ENCODE measurements at places on chromosomes 16 and 17. TPM values are rescaled to one million over a fixed set of nuclear protein-coding genes. Genes with fewer than 3 reads are reported as not detected.
A peak's percentile ranks its signal among the peaks of the same experiment; 100 is the strongest.

DNA sequence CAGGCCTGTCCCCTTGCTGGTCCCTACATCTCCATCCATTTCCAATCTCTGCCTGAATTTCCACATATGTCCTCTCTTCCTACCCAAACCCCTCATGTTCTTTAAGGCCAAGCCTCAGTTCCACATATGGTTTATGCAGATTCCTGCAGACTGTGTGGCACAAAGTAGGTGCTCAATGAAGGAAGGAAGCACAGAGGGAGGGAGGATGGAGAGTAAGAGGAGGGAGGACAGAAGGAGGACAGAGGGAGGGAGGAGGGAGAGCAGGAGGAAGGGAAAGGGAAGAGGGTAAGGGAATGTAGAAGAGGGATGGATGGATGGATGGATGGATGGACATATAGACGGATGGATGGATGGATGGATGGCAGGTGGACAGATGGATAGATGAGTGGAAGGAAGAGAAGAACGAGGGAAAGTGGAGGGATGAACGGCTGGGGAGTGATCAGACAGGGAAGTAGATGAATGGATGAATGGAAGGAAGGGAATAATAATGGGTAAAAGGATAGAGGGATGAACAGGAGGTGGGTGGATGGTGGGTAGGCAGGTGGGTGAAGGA lies 7.7 kb upstream of the KRT14 start:
- no peak overlapping the region for H3K4me3 ChIP-seq
- no peaks in the 10 kb centered on the region for H3K36me3 ChIP-seq
- H3K4me1 ChIP-seq, result no peaks in the 10 kb centered on the region
- H3K27ac ChIP-seq, result no peak overlapping the region

- H3K27me3 ChIP-seq, result no peaks in the 10 kb centered on the region
- H3K27ac ChIP-seq, result no peak overlapping the region
- peaks cover 7% of the 10 kb centered on the region for H3K4me1 ChIP-seq
- H3K36me3 ChIP-seq, result no peaks in the 10 kb centered on the region
- no peak overlapping the region for H3K4me3 ChIP-seq
Observed at GRCh38 chr17:62827746-62828485, 19.8 kb upstream of the MARCHF10 start.

DNA sequence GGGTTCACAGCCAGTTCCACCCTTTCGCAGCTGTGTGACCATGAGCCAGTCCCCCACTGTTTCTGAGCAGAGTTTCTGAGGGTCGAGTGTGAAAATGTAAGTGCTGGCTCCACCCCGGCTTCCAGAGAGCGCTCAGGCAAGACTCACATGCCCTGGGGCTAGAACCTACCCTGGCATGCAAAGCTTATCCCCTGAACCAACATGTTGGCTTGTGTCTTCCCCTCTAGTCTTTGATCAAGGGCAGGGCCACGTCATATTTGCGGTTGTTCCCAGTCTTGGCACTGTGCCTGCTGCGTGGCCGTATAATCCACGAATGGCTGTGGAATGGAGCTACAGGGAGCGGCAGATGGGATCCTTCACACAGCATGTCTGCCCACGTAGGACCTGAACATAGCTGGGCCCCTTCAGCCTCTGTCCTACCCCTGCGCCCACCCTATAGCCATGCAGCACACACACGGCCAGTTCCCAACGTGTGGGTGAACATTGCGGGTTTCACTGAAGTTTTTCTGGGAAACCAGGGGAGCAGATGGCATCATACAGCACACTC lies 84.8 kb downstream of the MRM1 start:
- no peak for DNase-seq
- no peak overlapping the region for H3K27ac ChIP-seq
- no peaks in the 10 kb centered on the region for H3K4me1 ChIP-seq
- H3K36me3 ChIP-seq, result no peaks in the 10 kb centered on the region

DNA sequence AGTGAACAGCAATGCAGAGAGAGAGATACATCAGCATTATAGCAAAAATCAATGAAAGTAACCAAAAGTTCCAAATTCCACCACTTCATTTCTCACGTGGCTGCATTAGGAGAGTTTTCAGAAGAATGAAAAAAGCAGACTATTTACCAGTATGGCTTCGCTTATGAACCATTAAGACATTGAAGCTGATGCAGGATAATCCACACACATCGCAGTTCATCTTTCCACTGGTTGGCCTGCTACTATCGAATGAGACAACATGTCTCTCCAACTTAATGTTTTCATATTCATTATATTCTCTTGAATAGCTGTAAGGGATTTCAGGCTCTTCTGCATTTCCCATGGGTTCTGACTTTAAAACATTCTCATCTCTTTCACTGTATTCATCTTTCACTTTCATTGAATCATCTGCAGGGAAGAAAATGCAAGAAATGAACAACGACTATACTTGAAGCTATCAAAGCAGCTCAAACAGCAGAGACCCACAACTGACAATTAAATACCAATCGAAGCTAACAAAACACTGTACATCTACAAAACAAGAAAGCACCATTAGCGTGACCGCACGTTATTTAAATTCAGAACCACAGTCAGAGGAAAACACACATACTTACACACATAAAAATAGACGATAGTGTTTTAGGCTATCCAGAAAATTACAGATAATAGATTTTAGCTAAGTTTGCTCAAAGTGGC lies 54.9 kb downstream of the GRB7 start:
- no peak overlapping the region for H3K4me3 ChIP-seq
- H3K36me3 ChIP-seq, result no peaks in the 10 kb centered on the region
- no peak overlapping the region for H3K27ac ChIP-seq
- H3K27me3 ChIP-seq, result no peaks in the 10 kb centered on the region
- no peaks in the 10 kb centered on the region for H3K4me1 ChIP-seq

DNA sequence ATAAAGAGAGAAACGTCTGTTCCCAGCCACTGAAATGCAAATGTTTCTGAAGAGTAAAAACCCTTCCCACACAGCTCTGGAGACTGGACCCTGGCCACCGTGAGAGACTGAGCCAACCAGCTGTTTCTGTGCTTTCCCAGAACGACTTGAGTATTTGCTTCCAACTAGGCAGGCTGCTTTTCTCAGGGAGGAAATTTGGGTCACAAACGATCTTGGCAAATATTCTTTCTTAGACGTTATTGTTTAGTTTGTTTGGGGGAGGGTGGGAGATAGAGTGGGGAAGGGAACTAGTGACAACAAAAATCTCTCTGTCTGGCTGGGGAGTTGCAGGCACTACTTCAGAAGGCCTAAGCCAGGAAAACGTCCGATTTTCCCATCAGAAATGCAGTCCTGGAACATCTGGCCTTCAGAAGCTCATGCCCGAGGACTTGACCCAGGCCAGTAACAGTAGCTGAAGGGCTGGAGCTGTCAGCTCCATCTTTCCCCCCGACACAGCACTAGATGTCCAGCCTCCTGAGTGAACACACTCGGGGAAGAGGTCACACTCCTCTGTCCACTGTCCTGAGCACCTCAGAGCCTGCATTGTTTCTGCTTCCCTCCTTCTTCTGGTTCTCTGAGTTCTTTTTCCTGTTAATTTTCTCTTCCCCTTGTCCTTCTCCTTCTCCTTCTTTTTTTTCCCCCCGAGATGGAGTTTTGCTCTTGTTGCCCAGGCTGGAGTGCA lies 4.0 kb downstream of the CCDC92B start:
- no peak overlapping the region for H3K27ac ChIP-seq
- no peak overlapping the region for H3K4me3 ChIP-seq
- H3K27me3 ChIP-seq, result peaks cover 11% of the 10 kb centered on the region
- H3K36me3 ChIP-seq, result no peaks in the 10 kb centered on the region

- no peak for DNase-seq
- no peak overlapping the region for H3K27ac ChIP-seq
- H3K4me1 ChIP-seq, result no peaks in the 10 kb centered on the region
- no peaks in the 10 kb centered on the region for H3K36me3 ChIP-seq
- no peaks in the 10 kb centered on the region for H3K27me3 ChIP-seq
Observed at GRCh38 chr17:71402007-71402406, 718.8 kb upstream of the SOX9 start.

DNA sequence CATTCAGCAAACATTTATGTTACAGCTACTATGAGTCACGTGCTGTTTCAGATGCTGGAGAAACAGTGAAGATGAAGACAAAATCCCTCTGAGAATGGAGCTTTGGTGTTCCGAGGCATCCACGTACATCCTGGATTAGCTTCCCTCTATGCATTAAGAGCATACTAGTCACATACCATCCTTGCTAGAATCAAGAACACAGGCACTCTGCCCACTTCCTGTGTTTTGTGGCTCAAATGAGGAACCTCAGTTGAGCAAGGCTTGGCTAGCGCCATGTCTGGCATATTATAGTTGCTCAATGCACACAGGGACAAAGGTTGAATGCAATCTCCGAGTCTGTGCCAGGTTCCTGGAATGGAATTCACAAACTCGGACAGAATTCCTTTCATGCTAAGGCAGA lies 297.5 kb downstream of the XYLT1 start:
- DNase-seq, result peak; percentile 56
- no peaks in the 10 kb centered on the region for H3K36me3 ChIP-seq

- H3K4me3 ChIP-seq, result no peak overlapping the region
- H3K4me1 ChIP-seq, result no peaks in the 10 kb centered on the region
- DNase-seq, result no peak
- no peaks in the 10 kb centered on the region for H3K36me3 ChIP-seq
- H3K27me3 ChIP-seq, result peaks cover 14% of the 10 kb centered on the region
Observed at GRCh38 chr16:57876210-57876609, 73.9 kb upstream of the KIFC3 start.

GRCh38 chr16:3242709-3243108 lies 7.8 kb upstream of the ZNF200 start:
- H3K27ac ChIP-seq, result no peak overlapping the region
- H3K27me3 ChIP-seq, result no peaks in the 10 kb centered on the region
- H3K36me3 ChIP-seq, result no peaks in the 10 kb centered on the region
- DNase-seq, result no peak
- H3K4me1 ChIP-seq, result no peaks in the 10 kb centered on the region
- no peak overlapping the region for H3K4me3 ChIP-seq

- no peaks in the 10 kb centered on the region for H3K4me1 ChIP-seq
- no peaks in the 10 kb centered on the region for H3K36me3 ChIP-seq
- H3K27ac ChIP-seq, result no peak overlapping the region
- no peak for DNase-seq
- peaks cover 34% of the 10 kb centered on the region for H3K27me3 ChIP-seq
- H3K4me3 ChIP-seq, result no peak overlapping the region
Observed at GRCh38 chr17:7711051-7711755, 6.2 kb downstream of the EFNB3 start.

Gene NECAB2
- under 0.01 TPM for total RNA-seq

Gene C16orf46
- not detected for total RNA-seq

Gene C16orf86
- 5.6 TPM for total RNA-seq
